ENCODE measurements at places on chromosomes 12 and 14.

- DNase-seq = no peak
These were observed 171.2 kb downstream of the CEP128 start for GRCh38 chr14:80770114-80770908.

GRCh38 chr12:130439250-130439649 lies 101.6 kb downstream of the PIWIL1 start:
- DNase-seq = no peak

GRCh38 chr14:80698974-80699373 lies 242.6 kb downstream of the CEP128 start:
- DNase-seq = no peak

GRCh38 chr12:108709697-108710096 lies 21.6 kb downstream of the CORO1C start:
- no peak for DNase-seq

GRCh38 chr12:23473071-23473470 lies 476.4 kb downstream of the SOX5 start:
- no peak for DNase-seq

DNA sequence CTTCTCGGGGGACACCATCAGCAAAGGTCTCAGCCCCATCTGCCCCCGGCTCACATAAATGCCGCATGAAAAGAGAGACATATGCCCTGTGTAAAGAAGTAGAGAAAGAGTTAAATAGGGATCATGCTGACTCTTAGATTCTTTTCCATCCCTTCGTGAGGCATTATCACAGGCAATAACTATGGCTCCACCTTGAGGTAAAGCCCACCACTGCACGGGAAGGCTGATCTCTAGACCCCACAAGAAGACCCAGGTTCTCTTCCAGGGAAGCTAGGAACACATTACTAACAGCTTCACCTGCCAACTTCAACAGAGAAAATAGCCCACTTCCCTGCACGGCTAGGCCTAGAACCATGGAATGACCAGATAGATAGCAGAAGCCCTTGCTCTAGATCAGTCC lies 14.1 kb upstream of the NOP2 start:
- DNase-seq = no peak

- DNase-seq = no peak
These were observed 444 bp downstream of the DRAM1 start for GRCh38 chr12:101877806-101878242.

- no peak for DNase-seq
These were observed 121.2 kb upstream of the PLEKHG7 start for GRCh38 chr12:92581604-92582003.

DNA sequence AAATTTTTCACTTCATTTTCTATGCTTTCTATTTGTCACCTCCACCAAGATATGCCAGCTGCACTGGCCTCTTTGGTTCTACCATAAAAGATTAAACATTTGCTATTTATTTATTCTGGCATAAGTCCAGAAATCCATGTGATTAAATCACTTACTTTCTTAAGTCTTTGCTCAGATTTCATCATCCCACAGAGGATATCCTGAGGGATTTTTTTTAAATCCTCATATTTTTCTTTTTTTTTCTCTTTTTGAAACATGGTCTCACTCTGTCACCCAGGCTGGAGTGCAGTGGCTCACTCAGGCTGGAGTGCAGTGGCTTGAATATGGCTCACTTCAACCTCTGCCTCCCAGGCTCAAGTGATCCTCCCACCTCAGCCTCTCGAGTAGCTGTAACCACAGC lies 645.4 kb upstream of the ATXN7L3B start:
- no peak for DNase-seq

DNA sequence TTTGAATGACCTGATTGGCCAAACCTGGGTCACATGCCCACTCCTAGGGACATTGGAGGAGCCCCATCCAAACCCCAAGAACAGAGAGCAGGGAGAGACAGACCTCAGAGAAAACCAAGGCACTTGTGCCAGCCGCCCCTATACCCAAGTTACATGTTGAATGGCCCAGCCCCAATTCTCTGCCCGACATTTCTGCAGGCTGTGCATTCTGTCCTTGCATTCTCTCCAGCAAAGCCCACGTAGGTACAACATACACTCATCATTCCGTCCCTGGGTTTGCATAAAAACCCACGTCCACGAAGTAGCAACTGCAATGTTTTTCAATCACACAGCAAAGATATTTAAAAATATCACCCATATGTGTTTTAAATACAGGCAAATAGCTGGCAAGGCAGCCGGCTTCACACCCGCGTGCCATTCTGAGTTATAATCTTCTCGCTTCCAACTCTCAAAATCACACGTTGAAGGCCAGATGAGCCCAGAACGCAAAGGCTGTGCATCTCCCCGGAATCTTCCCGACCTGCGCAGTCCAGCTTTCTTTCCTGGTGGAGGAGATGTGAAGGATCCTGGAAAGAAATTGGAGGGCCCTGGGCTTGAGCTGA lies 91.7 kb upstream of the MYL2 start:
- DNase-seq = no peak

DNA sequence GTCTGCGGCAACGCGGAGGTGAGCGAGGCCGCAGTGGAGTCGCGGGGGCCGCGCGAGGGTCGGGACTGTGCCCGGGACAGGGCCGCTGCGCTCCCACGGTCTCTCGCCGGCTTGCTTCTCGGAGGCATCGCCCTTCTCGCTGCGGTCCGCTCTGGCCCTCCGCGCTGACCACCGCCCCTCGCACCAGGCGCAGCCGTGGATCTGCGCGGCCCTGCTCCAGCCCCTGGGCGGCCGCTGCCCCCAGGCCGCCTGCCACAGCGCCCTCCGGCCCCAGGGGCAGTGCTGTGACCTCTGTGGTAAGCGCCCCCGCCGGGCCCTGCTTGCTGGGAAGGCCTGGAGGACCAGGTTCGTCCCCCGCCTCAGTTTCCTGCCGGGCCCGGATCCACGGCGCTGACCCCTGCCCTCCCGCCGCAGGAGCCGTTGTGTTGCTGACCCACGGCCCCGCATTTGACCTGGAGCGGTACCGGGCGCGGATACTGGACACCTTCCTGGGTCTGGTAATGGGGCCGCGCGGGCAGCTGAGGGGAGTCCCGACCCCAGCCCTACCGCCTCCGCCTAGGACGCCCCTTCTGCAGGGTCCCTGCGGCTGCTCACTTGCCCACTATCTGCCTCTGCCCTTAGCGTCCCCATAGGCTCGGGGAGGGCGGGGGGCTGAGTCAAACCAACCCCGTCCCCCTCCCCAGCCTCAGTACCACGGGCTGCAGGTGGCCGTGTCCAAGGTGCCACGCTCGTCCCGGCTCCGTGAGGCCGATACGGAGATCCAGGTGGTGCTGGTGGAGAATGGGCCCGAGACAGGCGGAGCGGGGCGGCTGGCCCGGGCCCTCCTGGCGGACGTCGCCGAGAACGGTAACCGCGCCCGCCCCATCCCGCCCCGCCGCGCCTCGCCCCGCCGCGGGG lies 7.0 kb downstream of the AMN start:
- DNase-seq = no peak

All from stimulated activated CD4-positive, alpha-beta T cell treated with anti-CD3 and anti-CD28 coated beads, TNF-alpha, amount 100 ng/mL, for 48 hours (primary cell).